ENCODE measurements at places on chromosomes 12 and 14.

DNA sequence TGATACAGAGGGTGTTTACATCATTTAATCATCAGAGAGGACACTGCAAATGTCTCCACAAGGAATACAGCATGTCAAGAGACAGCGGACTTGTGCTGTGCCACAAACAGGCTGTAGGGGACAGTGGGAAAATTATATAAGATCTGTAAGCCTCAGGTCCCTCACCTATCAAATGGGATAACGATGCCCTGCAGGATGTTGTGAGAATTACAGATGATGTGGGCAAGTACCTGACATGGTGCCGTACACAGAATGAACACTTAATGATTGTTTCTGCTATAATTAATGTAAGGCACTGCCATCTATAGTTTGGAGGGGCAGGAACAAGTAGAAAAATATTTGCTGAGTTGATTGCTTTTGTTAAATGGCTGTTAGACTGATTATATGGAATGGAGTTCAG, 81.9 kb upstream of the GTF2A1 start:
- peak; percentile 36 for DNase-seq

DNA sequence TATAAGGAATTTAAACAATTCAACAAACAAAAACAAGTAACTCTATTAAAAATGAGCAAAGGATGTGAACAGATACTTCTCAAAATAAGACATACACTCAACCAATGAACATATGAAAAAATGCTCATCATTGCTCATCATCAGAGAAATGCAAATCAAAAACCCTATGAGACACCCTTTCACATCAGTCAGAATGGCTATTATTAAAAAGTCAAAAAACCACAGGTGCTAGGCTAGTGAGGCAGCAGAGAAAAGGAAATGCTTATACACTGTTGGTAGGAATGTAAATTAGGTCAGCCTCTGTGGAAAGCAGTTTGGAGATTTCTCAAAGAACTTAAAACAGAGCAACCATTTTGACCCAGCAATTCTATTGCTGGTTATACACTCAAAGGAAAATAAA, 52.0 kb downstream of the NAV3 start:
- DNase-seq, result no peak

DNA sequence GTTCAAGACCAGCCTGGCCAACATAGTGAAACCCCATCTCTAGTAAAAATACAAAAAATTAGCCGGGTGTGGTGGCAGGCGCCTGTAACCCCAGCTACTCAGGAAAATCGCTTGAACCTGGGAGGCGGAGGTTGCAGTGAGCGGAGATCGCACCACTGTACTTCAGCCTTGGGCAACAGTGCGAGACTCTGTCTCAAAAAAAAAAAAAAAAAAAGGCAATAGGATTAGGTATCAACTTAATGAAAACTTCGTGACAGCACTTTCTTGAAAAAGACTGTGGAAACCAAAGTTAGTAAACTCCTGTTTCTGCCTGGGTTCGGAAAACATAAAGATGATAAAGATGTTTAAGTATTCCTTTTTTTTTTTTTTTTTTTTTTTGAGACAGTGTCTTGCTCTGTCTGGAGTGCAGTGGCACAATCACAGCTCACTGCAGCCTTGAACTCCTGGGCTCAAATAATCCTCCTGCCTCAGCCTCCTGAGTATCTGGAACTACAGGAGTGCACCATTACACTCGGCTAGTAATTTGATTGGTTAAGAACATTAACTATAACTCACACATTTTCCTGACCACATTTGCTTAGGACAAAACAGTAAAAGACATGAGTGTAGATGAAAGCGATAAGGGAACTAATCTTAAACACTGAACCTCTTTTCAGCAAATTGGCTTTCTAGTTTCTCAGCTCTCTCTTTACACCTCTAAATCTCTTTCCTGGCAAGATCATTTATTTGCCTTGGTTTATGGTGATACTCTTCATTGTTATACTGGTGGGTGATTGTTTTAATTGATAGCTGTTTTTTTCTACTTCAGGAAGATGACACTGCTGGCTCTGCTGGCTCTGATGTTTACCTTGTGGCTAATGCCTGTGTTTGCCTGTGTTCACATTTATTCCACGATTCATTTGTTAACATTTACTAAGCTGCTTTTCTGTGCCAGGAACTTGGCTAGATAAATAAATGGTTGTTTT, 15.8 kb downstream of the HIF1A start:
- DNase-seq, result peak; percentile 79

DNA sequence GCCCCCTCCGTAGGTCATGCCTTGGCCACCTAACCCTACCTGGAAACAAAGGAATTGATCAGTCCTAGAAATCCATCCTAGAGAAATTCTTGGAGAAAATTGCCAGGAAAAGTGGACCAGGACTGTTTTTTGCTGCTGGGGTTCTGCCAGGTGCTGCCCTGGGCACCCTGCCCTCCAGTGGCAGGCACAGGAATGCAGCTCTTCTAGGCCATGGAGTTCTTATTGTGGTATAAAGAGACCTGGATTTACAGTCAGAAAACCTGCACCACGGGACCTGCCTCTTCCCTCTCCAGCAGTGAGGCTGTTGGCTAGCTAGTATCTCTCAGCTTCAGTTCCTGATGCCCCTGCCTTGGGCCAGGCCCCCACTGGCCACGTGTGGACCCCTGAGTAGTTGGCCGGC, 59.7 kb downstream of the SLC24A4 start:
- DNase-seq, result no peak

DNA sequence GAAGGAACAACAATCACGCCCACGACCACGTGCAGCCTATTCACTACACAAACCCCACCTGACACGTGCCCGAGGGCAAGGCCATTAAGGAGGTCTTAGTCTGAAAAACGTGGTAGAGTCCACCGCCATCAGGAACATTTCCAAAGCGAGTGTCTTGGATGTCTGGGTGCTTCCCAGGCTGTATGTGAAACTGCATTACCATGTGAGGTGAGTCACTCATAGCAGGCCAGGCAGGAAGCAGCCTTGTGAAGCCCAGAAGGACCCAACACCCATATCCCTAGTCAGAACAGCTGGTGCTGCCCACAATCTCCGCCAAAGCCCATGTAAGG, 3.3 kb upstream of the KRT79 start:
- DNase-seq, result no peak

DNA sequence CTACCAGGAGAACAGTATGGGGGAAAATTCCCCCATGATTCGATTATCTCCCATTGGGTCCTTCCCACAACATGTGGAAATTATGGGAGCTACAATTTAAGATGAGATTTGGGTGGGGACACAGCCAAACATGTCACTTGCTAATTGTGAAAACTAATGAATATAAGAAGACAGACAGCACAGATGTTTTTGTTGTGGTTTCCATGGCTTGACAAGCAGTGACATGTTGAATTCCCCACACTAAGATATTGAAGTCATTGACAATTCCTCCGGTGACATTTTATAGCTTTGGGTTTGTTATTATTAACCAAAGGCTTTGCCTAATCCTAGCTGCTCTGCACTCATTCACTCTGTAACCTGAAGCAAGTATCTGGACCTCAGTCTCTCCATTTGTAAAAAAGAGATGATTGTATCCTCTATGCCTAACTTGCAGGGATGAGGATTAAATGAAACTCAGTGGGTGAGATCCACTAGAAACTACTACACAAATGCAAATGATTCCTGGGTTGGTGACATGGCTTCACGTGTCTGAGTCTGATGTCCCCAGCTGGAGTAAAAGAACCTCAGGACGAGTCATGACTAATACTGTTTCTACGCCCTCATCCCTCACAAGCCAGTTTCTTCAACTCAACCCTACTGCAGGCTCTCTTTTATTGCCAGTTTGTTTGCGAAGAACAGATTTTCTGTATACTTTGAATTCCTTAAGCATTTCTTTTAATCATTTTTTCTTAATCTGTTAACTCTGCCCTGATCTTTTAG, 71.6 kb downstream of the ASCL1 start:
- DNase-seq, result peak; percentile 20

DNA sequence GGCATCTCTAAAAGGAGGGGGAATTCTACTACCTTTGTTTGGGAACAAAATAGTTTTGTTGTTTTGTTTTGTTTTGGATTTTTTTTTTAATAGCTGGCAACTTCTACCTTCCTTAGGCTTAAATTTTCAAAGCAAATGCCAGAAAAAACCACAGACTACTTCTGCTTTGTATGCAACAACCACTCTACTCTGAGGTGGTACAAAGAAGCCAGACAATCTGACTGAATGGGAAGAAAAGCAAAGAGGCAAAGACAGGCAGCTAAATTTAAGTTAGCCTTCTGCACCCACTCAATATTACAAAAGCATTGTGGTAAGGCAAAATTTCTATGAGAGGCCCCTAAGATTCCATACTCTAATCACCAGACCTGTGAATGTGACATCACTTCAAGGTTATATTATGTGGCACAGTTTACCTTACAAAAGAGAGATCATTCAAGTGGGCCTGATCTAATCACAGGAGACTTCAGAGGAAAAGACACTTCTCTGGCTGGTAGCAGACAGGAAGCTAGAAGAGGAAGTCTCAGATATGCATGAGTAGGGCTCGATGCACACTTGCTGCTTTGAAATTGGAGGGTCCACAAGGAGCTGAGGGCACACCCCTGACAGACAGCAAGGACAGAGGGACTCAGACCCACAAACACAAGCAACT, 566.6 kb downstream of the RPS29 start:
- no peak for DNase-seq

DNA sequence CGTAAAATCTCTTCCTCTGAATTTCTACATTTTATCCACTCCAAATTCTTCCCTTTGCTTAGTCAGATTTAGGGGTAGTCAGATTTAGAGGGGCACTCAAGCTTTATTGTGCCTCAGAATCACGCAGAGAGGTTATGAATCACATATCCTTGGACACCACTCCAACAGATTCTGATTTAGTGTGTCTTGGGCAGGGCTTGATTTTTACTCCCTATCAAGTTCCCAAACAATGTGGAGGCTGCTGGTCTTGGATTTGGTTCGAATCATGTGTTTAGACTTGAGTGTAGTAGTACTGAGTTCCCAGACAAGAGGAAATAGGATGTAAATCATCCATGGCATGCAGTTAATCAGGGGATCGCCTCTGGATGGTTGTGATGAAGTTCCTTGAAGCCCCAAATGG, 298.1 kb upstream of the CLEC14A start:
- DNase-seq, result no peak

GRCh38 chr12:106774808-106775524, 484 bp downstream of the RIC8B start:
- DNase-seq, result peak; percentile 42

GRCh38 chr12:6396031-6396430, 12.1 kb downstream of the LTBR start:
- DNase-seq, result no peak
